ENCODE measurements at places on chromosomes 16 and 17.

DNA sequence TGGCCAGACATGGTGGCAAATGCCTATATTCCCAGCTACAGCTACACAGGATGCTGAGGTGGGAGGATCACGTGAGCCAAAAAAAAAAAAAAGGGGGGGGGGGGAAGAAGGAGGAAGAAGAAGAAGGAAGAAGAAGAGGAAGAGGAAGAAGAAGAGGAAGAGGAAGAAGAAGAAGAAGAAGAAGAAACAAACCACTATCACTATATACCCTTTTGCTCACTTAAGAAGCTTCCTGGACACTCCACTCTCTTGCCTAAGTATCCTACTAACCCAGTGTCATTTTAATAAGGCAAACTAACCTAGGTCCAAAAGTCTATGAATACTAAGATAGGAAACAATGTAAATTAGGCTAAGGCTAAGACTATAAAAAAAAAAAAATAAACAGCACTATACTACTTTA, 54.8 kb downstream of the GPATCH8 start:
- H3K36me3 ChIP-seq, result no peaks in the 10 kb centered on the region
- no peak for DNase-seq
- peaks cover 17% of the 10 kb centered on the region for H3K4me1 ChIP-seq
- peak overlapping the region; percentile 15 for H3K27ac ChIP-seq
- H3K4me3 ChIP-seq, result no peak overlapping the region

DNA sequence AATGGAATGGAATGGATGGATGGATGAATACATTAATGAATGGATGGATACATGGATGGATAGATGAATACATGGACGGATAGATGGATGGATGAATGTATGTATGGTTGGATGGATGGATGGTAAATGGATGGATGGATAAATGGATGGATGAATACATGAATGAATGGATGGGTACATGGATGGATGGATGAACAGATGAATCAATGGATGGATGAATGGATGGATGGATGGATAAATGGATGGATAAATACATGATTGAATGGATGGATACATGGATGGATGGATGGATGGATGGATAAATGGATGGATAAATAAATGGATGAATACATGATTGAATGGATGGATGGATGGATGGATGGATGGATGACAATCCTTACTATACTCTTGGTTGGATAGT, 26.0 kb downstream of the TMC5 start:
- DNase-seq, result no peak
- no peaks in the 10 kb centered on the region for H3K4me1 ChIP-seq
- H3K27me3 ChIP-seq, result peaks cover 13% of the 10 kb centered on the region

DNA sequence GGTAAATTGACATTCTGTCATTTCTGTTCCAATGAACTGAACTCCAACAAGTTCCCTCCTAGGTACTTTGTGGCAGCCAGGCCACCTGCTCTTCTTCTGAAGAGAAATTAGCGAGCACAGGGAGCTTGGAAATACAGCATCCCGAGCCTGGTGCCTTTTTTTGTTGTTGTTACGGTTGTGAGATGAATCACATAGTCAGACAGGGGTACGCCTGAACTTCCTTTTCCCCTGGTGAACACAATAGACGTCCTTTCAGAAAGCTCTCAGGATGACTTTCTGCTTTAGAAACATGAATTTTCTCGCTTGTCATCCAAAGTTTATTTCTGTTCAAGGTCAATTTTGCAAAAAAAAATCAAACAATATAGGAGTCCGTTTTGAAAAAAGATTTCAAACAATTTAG, 53.9 kb upstream of the XYLT1 start:
- no peak overlapping the region for H3K27ac ChIP-seq
- H3K27me3 ChIP-seq, result no peaks in the 10 kb centered on the region
- no peaks in the 10 kb centered on the region for H3K36me3 ChIP-seq
- no peak overlapping the region for H3K4me3 ChIP-seq

DNA sequence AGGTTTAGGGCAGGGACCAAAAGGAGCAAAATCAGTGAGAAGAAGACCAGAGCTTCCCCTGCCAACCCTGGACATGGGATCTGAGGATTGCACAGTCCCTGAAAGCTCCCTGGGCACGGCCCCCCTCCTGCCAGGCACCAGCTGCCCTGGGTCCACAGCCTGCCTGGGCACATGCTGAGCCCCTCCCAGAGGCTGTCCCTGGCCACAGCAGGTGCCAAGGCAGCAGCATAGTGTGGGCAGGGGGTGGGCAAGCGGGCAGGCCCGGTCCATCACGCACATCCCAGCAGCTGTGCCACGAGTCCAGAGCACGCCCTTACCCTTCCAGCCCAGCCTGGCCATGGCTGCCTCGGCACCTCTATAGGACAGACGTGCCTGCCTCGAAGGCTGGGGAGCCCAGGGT, 12.7 kb downstream of the SCN4A start:
- H3K4me3 ChIP-seq, result no peak overlapping the region
- H3K4me1 ChIP-seq, result peaks cover 10% of the 10 kb centered on the region
- H3K36me3 ChIP-seq, result no peaks in the 10 kb centered on the region
- H3K27me3 ChIP-seq, result no peaks in the 10 kb centered on the region
- H3K27ac ChIP-seq, result no peak overlapping the region
- DNase-seq, result no peak

DNA sequence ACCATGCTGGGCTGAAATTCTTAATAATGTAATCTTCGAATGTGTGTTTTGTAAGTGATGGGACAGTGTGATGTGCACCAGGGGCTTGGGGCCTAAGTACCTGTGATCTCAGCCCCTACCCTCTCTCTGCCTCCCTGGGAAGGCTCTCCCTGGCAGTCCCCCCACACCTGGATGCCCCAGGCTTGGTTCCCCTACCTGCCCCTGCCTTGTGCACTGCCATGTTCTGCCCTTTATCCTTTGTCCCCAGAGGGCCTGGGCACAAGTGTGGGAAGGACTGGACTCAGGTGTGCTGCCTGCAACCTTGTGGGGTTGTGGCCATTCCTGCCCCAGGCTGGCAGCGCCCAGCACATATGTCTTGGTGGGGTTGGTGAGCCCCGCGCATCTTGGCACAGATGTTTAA, 55.4 kb upstream of the CREBBP start:
- H3K4me3 ChIP-seq, result no peak overlapping the region
- DNase-seq, result no peak
- H3K4me1 ChIP-seq, result no peaks in the 10 kb centered on the region
- no peaks in the 10 kb centered on the region for H3K36me3 ChIP-seq

DNA sequence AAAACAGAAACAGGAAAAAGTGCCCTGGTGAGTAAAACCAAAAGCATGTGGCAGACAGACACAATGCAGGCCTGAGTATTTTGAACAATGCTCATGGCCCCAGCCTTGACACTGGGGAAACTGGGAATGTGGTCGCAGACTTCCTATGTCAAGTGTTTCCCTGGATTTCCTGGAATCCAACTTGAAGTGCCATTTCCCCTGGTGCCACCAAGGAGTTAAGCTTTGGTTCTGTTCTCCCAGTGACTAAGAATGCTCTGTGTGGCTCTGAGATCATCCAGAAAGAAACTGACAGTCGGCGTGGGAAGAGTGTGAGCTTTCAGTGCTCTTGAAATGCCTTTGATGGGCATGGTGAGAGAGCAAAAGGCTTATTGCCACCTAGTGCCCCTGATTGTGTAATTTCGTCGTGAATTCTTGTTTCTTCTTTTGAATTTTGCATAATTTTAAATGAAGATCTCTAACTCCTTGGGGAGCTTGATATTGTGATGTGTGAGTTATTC, 96.0 kb downstream of the YPEL2 start:
- H3K36me3 ChIP-seq, result no peaks in the 10 kb centered on the region
- peak; percentile 34 for DNase-seq
- no peak overlapping the region for H3K27ac ChIP-seq
- H3K27me3 ChIP-seq, result no peaks in the 10 kb centered on the region

DNA sequence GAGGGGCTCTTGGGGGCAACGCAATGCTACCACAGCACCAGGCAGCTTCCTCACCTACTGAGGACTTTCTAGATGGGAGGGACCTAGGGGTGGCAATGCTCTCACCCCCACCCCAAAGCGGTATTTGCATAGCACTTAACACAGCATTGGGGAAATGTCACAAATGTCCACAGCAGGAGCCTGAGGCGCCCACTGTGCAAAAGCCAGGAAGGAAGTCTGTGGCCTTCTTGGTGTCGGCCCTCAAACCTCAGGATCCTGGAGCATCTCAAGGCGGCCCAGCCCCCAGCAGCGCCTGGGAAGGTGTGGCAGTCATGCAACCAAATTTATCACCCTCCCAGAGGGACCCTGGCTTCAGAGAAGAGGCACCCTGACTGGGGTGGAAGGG, 45.3 kb downstream of the WNT3 start:
- no peak for DNase-seq
- H3K36me3 ChIP-seq, result no peaks in the 10 kb centered on the region
- H3K4me3 ChIP-seq, result peak overlapping the region; percentile 75
- peaks cover 27% of the 10 kb centered on the region for H3K27me3 ChIP-seq
- H3K4me1 ChIP-seq, result peaks cover 7% of the 10 kb centered on the region
- H3K27ac ChIP-seq, result no peak overlapping the region

GRCh38 chr16:58329135-58329534, 34.3 kb upstream of the PRSS54 start:
- no peak overlapping the region for H3K4me3 ChIP-seq
- no peak for DNase-seq
- H3K27me3 ChIP-seq, result peaks cover 21% of the 10 kb centered on the region

- H3K4me3 ChIP-seq, result no peak overlapping the region
- no peak overlapping the region for H3K27ac ChIP-seq
- peaks cover 15% of the 10 kb centered on the region for H3K4me1 ChIP-seq
- H3K27me3 ChIP-seq, result no peaks in the 10 kb centered on the region
- no peak for DNase-seq
- peaks cover 15% of the 10 kb centered on the region for H3K36me3 ChIP-seq
These were observed 68.3 kb downstream of the SNX11 start for GRCh38 chr17:48175692-48176470.

GRCh38 chr16:1706386-1707192, 594 bp downstream of the MAPK8IP3 start:
- peaks cover 50% of the 10 kb centered on the region for H3K4me1 ChIP-seq
- H3K27me3 ChIP-seq, result no peaks in the 10 kb centered on the region
- peaks cover 11% of the 10 kb centered on the region for H3K36me3 ChIP-seq
- H3K4me3 ChIP-seq, result peak overlapping the region; percentile 98
- peak overlapping the region; percentile 95 for H3K27ac ChIP-seq

DNA sequence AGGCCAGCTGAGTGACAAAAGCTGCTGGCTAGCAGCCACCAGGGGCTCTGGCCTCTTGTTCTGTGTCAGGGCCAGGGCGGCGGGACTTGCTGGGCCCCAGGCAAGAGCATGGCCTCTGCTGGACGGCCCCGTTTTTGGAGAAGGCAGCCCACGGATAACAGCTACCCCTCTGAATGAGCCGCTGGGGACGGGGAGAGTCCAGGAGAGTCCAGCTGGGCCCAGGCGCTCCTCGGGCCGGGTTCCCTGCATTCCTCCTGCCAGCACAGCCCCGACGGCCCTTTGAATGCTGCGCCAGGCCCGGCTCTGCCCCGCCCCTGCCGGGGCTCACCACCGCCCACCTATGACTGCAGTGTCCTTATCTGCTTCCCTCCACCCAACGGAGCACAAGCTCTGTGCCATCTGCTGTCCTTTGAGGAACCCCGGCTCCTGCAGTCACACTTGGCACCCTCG, 33.4 kb downstream of the SLC7A5 start:
- H3K4me1 ChIP-seq, result no peaks in the 10 kb centered on the region
- no peaks in the 10 kb centered on the region for H3K27me3 ChIP-seq
- peaks cover 29% of the 10 kb centered on the region for H3K36me3 ChIP-seq
- no peak overlapping the region for H3K4me3 ChIP-seq

GRCh38 chr16:28543072-28543471, 4.3 kb upstream of the NUPR1 start:
- no peak overlapping the region for H3K27ac ChIP-seq
- no peak for DNase-seq
- H3K4me3 ChIP-seq, result no peak overlapping the region
- H3K4me1 ChIP-seq, result no peaks in the 10 kb centered on the region
- no peaks in the 10 kb centered on the region for H3K36me3 ChIP-seq

- DNase-seq, result no peak
- H3K27ac ChIP-seq, result peak overlapping the region; percentile 34
- no peaks in the 10 kb centered on the region for H3K36me3 ChIP-seq
- no peaks in the 10 kb centered on the region for H3K27me3 ChIP-seq
These were observed 16.6 kb downstream of the MAP3K14 start for GRCh38 chr17:45300060-45300751.

DNA sequence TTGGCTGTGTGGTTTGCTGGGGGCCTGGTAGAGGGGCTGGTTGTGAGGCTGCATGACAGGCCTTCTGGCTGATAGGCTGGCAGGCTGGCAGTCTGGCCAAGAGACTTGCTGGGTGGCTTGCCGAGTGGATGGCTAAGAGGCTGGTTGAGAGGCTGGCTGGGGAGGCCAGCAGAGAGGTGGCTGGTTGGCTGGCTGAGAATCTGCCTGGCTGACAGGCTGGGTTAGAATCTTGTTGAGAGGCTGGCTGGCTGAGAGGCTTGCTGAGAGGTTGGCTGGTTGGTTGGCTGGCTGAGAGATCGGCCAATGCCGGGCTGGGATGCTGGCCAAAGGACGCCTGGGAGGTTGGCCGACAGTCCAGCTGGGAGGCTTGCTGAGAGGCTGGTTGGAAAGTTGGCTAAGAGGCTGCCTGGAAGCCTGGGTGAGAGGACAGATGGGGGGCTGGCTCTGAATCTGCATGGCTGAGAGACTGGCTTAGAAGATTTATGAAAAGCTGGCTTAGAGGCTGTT, 35.9 kb upstream of the ACSM2B start:
- no peak overlapping the region for H3K4me3 ChIP-seq
- DNase-seq, result no peak
- no peaks in the 10 kb centered on the region for H3K36me3 ChIP-seq
- H3K4me1 ChIP-seq, result no peaks in the 10 kb centered on the region

- H3K4me1 ChIP-seq, result no peaks in the 10 kb centered on the region
- no peak overlapping the region for H3K4me3 ChIP-seq
- H3K27ac ChIP-seq, result no peak overlapping the region
These were observed 11.9 kb upstream of the RBFOX3 start for GRCh38 chr17:79622776-79623175.

GRCh38 chr16:65196420-65197075, 74.7 kb upstream of the CDH11 start:
- no peak overlapping the region for H3K4me3 ChIP-seq
- DNase-seq, result no peak
- H3K27ac ChIP-seq, result no peak overlapping the region

GRCh38 chr16:74605746-74606520, 981 bp downstream of the GLG1 start:
- no peak for DNase-seq
- H3K27ac ChIP-seq, result peak overlapping the region; percentile 96
- H3K4me3 ChIP-seq, result peak overlapping the region; percentile 96
- H3K36me3 ChIP-seq, result peaks cover 6% of the 10 kb centered on the region
- H3K4me1 ChIP-seq, result peaks cover 32% of the 10 kb centered on the region

- no peaks in the 10 kb centered on the region for H3K36me3 ChIP-seq
- H3K4me3 ChIP-seq, result no peak overlapping the region
- DNase-seq, result no peak
- H3K27me3 ChIP-seq, result peaks cover 10% of the 10 kb centered on the region
- no peak overlapping the region for H3K27ac ChIP-seq
These were observed 16.8 kb upstream of the TVP23A start for GRCh38 chr16:10835281-10835931.
